Tibial nerve (tissue), 4 donors: ENCODE measurements at places on chromosomes 11 and 22.

DNA sequence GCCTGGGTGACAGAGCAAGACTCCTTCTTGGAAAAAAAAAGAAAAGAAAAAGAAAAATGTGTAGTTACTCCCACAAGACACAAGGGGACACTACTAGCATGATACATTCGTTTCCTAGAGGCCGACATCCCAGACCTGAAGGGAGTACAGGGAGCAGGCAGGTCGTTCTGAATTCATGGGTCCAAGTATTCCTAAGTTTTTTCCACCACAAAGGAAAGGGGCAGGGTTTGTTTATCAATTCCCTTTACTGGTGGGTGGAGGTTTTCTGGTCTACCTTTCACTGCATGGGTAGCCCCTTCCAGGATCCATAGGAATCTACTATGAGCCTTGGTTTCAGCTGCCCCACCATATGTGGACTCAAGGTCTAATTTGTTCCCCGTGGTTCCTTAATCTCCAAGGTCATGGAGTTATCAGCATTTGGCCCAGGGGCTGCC, 11.8 kb downstream of the TIGD3 start:
- H3K4me1 ChIP-seq = peaks cover 12% of the 10 kb centered on the region
- H3K27ac ChIP-seq = no peak overlapping the region
- H3K36me3 ChIP-seq = no peaks in the 10 kb centered on the region
- no peak overlapping the region for H3K4me3 ChIP-seq

DNA sequence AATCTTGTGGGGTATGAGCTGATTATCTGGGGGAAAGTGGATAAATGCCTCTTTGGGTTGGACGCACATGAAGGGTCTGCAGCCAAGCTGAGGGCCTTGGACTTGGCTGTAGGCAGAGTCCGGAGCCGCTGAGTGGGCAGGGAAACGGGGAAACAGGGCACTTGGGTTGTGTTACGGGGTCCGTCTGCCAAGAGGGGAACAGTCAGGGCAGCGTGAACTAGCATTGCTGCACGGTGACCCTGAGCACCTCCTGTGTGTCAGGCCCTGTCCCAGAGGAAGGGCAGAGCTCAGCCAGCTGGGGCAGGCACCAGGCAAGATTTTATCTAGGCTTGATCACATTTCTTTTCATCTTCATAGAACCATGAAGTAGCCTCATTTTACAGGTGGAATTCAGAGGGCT, 11.9 kb downstream of the FAM83F start:
- H3K36me3 ChIP-seq = no peaks in the 10 kb centered on the region
- peaks cover 15% of the 10 kb centered on the region for H3K27me3 ChIP-seq
- H3K4me1 ChIP-seq = peaks cover 47% of the 10 kb centered on the region
- H3K4me3 ChIP-seq = no peak overlapping the region
- H3K27ac ChIP-seq = no peak overlapping the region

DNA sequence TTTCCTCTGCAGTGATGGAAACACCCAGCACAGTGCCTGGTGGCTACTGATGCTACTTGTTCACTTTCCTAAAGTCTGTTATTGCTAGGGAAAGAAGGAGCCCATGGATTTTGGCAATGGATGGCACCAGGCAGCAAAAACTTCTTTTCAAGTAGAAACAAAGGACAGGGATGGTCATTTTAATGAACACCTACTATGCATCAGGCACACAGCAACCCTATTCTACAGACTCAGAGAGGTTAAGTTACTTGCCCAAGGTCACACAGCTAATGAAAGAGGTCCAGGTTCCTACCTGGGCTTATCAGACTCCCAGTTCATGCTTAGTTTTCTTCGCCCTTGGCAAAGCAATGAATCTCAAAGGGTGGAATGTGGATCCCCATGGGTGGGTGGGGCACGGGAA, 36.9 kb upstream of the CD82 start:
- no peaks in the 10 kb centered on the region for H3K27me3 ChIP-seq
- peaks cover 17% of the 10 kb centered on the region for H3K4me1 ChIP-seq
- H3K27ac ChIP-seq = no peak overlapping the region
- H3K4me3 ChIP-seq = no peak overlapping the region

GRCh38 chr11:132137981-132138313, 767.5 kb downstream of the NTM start:
- H3K36me3 ChIP-seq = no peaks in the 10 kb centered on the region
- H3K4me3 ChIP-seq = no peak overlapping the region
- DNase-seq = no peak
- H3K4me1 ChIP-seq = no peaks in the 10 kb centered on the region
- H3K27ac ChIP-seq = no peak overlapping the region
- H3K27me3 ChIP-seq = no peaks in the 10 kb centered on the region

- no peaks in the 10 kb centered on the region for H3K36me3 ChIP-seq
- no peak overlapping the region for H3K27ac ChIP-seq
- no peak for DNase-seq
- no peaks in the 10 kb centered on the region for H3K27me3 ChIP-seq
Observed at GRCh38 chr22:37275622-37276021, 6.7 kb upstream of the CYTH4 start.

- DNase-seq = no peak
- H3K4me3 ChIP-seq = no peak overlapping the region
- no peaks in the 10 kb centered on the region for H3K36me3 ChIP-seq
- H3K4me1 ChIP-seq = peaks cover 12% of the 10 kb centered on the region
- no peak overlapping the region for H3K27ac ChIP-seq
Observed at GRCh38 chr11:122004446-122004845, 111.6 kb downstream of the BLID start.
